ENCODE measurements at places on chromosomes 5 and 9.
A peak's percentile ranks its signal among the peaks of the same experiment; 100 is the strongest.

GRCh38 chr9:2427120-2427891 is 194.3 kb upstream of the VLDLR start:
- DNase-seq, result no peak

GRCh38 chr5:31995714-31996113 is 178.4 kb downstream of the GOLPH3 start:
- DNase-seq, result no peak

- no peak for DNase-seq
Measured at GRCh38 chr5:145237843-145238242, 597.3 kb downstream of the PRELID2 start.

GRCh38 chr5:10377081-10377480 is 23.6 kb downstream of the MARCHF6 start:
- no peak for DNase-seq

DNA sequence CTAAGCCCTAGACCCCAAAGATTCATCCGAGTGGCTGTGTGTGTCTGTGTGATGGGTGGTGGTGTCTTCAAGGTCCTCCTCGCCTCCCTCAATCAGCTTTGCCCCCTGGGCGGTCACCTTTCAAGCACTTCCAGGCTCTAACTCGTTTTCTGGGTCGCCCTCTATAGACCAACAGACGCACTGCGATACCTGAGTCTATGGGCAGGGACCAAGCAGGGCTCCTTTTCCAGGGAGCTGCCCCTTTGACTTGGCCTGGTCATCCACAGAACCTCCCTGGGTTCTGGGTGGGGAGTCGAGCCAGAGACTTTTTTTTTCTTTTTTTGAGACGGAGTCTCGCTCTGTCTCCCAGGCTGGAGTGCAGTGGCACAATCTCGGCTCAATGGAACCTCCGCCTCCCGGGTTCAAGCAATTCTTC is 1.1 kb downstream of the SLC27A4 start:
- DNase-seq, result peak; percentile 69

GRCh38 chr9:4499917-4500316 is 9.6 kb downstream of the SLC1A1 start:
- peak; percentile 45 for DNase-seq

DNA sequence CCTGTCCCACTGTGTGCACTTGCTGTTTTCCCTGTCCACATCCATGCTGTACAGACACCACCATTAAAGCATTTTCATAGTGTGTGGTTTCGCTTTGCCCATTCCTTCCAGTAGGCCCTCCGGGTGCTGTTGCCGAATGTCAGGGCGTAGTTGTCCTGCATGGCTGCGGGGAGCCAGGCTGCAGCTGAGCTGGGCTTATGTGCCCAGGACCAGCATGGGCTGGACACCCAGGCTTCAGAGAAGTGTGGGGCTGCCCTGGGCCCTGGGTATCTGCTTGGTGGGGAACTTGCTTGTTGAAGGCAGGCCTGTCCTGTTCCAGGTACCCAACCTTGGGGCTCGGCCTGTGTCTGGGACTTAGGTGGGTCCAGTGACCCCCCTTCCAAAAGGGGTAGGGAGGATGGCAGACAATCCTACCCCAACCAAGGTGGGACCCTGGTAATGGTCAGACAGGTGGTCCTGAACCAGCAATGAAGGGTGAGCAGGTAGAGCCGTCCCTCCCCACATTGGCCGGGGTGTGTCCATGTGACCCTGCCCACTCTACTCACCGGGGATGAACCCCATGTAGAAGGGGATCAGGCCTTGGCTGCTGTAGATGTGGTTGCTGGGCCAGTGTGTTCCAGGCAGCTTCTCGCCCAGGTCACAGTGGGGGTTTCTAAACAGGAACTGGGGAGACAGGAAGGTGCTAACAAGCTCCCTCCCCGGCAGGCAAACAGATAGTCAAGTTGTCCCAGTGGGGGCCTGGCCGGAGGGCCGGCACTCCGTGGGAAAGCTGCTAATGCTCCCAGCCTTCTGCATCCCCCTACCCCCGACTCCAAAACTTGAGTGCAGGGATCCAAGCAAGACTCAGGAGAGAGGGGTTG is 2.8 kb downstream of the TUBB4B start:
- no peak for DNase-seq

- no peak for DNase-seq
Measured at GRCh38 chr5:170266570-170267381, 30.8 kb downstream of the LCP2 start.

GRCh38 chr5:6632324-6632887 is 438 bp downstream of the NSUN2 start:
- no peak for DNase-seq
